ENCODE measurements at places on chromosomes 6 and 20.

- DNase-seq = no peak
Measured at GRCh38 chr6:94213226-94213625, 793.9 kb upstream of the EPHA7 start.

- no peak for DNase-seq
Measured at GRCh38 chr20:34713194-34713943, 9.2 kb downstream of the TP53INP2 start.

GRCh38 chr20:18738055-18738454 lies 75.5 kb upstream of the SCP2D1 start:
- no peak for DNase-seq

GRCh38 chr20:32623667-32624157 lies 38.6 kb upstream of the NOL4L start:
- no peak for DNase-seq

DNA sequence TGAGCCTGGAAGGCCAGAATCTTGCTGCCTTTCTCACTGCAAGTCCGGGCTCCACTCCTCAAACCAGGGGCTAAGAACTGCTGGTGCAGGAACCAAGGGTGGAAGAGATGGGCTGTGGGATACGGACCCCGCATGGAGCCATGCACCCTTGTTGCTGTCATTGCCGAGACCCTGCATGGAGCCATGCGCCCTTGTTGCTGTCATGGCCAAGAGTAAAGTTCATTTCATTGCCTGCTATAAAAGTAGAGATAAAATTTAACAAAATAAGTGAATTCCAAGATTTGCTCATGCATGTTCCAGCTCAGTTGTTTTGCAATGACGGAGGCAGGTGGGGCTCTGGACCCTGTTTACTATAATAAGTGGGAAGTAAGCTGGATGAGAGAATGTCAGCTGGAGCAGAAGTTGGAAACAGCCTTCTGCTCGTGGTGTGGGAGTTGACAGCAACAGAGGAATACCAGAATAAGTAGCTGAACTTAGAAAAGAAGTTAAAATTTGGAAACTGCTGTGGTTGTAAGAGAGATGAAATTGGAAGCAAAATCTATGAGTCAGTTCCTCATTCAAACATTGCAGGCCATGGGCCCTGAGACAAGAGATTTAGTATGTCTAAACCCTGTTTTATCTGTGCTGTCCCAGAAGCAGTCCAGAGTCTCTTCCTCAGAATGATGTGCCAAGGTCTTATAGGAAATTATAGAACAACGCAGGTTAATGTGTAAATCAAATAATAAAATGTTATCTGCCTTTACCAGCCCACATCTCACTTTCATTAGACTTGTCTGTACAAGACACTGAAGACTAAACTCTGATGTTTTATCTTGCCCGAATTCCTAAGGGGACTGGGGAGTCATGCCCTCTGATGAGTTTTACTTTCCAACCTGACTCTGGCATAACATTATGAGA lies 15.8 kb upstream of the THBS2 start:
- no peak for DNase-seq

- DNase-seq = no peak
Measured at GRCh38 chr6:4664117-4664626, 112.0 kb upstream of the CDYL start.

All from activated CD8-positive, alpha-beta memory T cell treated with anti-CD3 and anti-CD28 coated beads for 1 hour (primary cell).